ENCODE measurements at places on chromosomes 7 and 10.

DNA sequence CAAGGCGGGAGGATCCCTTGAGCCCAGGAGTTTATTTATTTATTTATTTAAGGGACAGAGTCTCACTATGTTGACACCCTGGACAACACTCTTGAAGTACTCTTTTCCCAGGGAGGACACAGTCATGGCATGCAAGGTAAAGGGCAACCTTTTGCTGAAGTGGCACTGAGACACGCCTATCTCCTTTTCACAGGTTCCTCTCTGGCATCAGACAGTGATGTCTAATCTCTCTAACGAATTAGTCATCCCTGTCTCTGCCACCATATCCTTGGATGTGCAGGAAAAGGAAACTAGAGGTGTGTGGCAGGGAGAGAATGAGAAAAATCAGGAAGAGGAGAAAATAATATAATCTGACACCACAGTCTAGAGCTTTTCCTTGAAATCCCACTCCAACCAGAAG, 19.5 kb downstream of the CPVL start:
- DNase-seq, result no peak

- no peak for DNase-seq
These were observed 24.4 kb downstream of the C10orf90 start for GRCh38 chr10:126646110-126646509.

DNA sequence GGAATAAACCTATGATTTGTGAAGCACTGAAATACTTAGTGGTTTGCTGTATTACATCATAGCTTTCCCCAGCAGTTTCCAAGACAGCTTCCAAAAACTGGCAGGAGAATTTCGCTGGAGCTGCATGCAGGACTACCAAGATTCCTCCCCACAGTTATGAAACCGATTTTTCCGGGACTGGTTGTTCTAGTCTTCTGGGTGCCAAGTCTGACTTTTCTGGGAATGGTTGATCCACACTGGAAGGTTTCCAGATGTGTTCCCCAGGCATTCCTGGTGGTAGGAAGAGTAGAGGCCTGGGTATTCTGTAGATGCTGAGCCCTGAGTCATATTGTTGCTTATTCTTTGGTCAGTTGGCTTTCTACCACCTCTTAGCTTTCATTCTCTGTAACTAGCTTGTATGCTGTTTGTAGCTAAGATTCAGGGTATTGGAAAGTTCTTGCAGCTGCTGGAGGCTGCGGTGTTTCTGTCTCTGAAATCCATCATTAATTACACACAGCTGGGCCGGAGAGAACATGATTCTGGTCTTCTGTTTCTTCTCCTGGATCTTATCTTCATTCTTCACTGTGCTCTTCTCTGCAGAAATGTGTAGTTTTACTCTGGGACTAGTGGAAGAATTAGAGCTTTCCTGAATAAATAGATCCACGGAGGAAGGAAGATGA, 6.3 kb downstream of the ABCC2 start:
- no peak for DNase-seq

DNA sequence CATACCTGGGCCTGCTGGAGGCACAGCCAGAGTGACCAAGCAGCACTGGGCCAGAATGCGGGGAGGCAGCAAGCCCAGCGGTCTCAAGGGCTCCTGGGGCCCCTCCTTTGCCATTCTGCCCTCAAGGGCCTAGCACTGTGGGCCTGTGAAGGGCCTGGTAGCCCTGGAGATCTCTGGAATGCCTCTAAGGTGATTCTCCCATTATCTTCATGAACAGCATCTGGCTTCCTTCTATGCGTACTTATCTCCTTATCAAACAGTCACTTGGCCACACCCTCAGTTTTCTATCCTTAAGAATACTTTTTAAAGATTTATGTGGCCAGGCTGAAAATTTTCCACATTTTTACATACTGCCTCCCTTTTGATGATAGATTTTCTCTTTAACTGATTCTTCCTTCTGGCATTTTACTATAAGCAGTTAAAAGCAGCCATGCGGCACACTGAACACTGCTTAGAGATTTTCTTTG, 67.5 kb upstream of the CCNY start:
- no peak for DNase-seq

DNA sequence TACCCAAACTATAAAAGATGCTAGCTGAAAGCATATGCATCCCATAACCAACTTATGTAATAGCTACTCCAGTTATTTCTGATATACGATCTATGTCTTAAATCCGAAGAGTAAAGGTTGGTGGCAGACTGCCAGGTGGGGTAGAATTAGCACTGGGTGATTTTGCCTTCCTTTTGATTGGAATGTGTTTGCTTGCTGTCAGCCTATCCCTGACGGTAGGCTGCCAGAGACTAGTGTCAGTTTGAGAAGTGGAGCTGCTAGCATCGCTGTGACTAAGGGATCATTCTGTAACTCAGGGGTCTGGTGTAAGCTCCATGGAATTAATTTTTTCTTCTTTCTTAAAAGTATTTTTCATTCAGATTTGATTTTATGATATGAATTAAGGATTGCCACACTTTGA, 9.5 kb upstream of the SEM1 start:
- DNase-seq, result no peak

GRCh38 chr7:71443191-71443530, 311.2 kb downstream of the GALNT17 start:
- DNase-seq, result no peak

DNA sequence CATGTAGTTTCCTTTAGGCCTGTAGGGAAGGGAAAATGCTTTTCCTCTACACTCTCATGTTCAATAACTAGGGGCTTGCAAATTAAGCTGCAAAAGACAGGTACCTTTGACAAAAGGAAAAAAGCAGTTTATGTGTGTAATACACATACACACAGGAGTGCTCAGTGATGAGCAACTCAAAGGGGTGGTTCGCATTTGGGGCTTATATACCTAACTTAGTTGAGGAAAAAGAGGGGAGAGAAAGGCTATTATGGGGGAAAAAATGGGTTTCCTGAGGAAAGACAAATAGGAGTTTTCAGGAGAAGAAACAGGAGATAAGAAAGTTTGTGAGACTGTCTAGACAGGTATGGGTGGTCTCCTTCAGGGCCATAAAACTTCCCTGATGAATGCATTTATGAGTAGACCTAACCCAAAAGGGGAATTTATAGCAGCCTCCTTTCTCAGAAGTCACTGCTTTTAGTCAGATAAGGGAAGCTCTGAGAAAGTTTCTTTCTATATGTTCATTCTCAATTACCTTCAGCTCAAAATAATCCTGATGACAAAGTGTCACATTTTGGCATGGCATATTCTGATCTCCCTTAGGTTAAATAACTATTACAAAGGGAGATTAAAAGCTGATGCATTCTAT, 55.2 kb upstream of the EZH2 start:
- no peak for DNase-seq

- DNase-seq, result no peak
These were observed 126.8 kb downstream of the KAT6B start for GRCh38 chr10:74953214-74953613.

- no peak for DNase-seq
These were observed 74.8 kb downstream of the LCOR start for GRCh38 chr10:96906864-96907263.

Data from activated gamma-delta T cell (primary cell).